Dorsolateral prefrontal cortex (tissue), 122 donors: ENCODE measurements at places on chromosomes 7 and 10. TPM values are rescaled to one million over a fixed set of nuclear protein-coding genes. Genes with fewer than 3 reads are reported as not detected.

DNA sequence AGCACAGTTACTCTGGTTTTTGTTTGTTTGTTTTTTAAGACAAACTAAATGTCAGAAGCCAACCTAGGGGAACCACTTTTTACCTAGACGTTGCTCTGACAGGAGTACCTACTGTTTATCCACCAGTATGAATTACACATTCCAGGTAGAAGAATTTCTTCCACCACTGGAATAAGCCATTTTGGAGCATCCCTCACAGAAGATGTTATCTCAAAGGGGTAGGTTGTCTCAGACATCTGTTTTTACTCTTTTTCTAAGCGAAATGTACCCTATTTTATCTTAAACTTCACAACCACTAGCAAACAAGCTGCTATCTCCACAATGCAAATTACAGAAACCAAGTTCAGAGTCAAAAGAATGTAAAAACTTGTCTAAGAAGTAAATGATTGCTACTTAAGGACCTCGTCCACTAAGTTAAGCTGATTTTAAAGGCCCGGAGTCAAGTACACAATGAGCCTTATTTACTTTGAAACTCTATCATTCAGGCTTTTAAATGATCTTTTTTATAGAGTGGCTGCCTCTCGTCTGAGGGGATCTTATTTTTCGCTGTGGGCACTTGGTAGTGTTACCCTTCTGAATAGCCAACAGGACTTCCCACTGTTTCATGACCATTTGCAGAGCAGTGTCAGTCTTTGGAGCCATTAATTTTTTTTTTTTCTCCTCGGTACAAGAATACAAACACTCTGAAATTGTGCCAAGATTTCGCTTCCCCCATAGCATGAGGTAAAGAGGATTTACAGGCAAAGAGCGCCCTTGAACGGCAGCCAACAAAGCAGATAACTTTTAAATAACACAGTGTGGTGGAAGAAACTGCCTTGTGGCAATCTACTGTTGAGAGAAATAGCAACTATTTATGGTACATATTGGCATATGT, 15.7 kb upstream of the ARMC3 start:
- DNase-seq, result no peak

- DNase-seq, result no peak
Observed at GRCh38 chr10:74988054-74988775, 123.2 kb upstream of the SAMD8 start.

DNA sequence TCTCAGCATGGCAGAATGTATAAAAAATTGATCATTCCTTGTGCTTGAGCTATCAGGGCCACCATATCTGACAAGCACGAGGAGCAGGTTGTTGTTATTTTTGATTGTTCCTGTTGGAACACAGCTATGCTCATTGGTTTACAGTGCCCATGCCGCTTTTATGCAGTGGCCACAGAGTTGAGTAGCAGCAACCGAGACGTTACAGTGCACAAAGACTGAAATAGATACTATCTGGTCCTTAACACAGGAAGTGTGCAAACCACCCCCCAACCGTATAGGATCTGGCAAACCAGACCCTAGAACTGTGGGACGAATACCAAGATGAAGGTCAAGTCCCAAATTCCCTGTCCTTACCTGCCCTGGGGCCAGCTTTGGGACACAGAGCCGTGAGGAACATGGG, 216.6 kb downstream of the KLF6 start:
- DNase-seq, result no peak

DNA sequence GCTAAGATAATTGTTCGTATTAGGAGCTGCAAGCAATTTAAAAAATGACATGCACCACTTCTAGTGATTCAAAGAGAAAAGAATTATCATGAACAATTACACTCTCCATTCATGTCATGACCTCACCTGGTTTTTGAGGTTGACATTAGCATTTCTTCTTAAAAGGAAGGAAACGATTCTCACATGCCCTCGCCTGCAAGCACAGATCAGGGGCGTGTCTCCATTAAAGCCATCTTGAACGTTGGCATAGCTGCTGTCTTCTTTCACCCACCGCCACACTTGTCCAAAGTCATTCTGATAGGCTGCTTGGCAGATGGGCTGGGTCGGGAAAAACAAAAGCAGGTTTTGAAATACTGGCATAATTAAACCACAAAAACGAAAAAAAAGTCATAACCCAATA, 19.9 kb downstream of the ANKRD22 start:
- DNase-seq, result no peak

- DNase-seq, result no peak
Observed at GRCh38 chr10:7525314-7526016, 114.6 kb upstream of the SFMBT2 start.

- DNase-seq, result no peak
Observed at GRCh38 chr10:69359148-69359547, 57.6 kb downstream of the TACR2 start.

- DNase-seq, result no peak
Observed at GRCh38 chr7:81791568-81792518, 22.0 kb upstream of the HGF start.

- DNase-seq, result no peak
Observed at GRCh38 chr7:64888901-64889685, 14.0 kb upstream of the ZNF273 start.

DNA sequence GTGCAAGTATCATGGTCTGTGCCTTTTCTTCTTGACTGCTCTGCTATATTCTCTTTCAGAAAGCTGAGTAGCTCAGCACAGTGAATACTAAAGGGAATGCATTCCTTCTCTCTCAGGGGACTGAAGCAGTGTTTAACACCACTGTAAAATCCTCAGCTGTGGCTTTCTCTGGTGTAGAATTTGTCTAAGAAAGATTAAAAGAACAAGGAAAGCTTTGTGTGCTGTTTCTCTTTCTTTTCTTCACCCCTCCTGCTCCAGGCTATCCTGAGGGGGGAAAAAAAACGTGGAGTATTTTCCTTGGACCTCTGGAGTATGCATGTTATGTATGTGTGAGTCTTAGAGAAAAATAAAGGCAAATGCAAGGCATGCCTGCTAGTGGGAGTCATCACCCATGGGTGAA, 383.9 kb downstream of the AUTS2 start:
- DNase-seq, result no peak

SPDYE9 gene
- not detected for total RNA-seq

GPRIN2 gene
- total RNA-seq, result 0.95 TPM

SLC29A4 gene
- 63.6 TPM for total RNA-seq
